ENCODE measurements at places on chromosomes 4 and X.

DNA sequence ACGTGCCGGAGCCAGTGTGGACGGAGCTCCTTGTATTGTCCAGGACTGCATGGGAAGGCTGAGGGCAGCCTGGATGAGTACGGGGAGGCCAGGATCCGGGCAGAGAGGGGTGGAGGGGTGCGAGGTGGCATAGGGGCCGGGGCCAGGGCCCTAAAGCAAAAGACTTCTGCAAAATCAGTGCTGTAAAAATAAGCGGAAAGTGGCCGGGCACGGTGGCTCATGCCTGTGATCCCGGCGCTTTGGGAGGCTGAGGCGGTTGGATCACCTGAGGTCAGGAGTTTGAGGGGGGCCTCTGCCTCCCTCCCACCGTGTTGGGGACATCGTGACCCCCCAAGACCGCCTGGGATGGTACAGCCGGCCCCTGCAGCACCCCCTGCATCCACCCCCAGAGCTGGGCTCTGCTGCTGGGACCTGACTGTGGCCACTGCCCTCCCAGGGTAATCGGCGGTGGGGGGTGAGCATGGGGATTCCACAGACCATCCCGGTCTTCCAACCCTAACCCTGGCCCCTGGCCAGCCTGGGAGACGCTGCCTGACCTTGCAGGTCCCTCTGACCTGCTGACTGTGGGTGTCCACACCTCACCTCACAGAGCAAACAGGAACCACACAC, 23.4 kb upstream of the PLCXD1 start:
- DNase-seq = no peak

DNA sequence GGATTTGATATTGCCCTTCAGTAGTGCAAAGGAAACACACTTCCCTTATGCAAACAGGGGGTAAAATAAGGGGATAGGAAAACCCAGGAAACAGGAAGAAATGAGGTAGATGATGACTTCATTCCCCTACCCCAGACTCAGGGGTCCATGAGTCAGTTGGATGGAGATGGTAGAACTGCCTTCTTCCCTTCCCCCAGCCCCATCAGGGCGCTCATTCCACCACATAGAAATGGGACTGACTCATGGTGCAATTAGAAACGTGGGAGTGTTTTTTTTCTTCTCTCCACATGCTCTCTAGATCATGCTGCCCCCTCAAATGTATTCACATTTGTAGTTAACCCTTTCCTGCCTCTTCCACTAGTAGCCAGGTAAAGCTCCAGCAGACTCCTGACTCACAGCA, 23.1 kb upstream of the ARMCX2 start:
- DNase-seq = no peak

GRCh38 chr4:169460081-169460480, 152.3 kb downstream of the NEK1 start:
- DNase-seq = no peak

DNA sequence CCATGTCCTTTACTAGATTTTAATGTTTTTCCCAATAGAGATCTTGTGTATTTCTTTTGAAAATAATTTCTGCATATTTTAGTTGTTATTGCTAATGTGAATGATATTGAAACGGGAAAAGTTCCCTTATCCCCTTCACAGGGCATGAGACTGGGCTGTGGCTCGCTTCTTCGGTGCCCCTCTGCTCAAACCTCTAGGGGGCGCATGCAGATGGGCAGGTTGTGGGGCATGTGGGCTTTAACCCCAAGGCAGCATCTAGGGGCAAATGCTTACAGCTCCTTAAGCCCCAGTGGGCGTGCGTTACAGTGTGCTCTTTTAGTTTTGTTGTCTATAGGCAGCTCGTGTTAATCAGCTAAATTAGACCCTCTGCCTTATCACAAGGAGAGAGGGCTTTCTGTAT, 194.7 kb downstream of the OPHN1 start:
- no peak for DNase-seq

DNA sequence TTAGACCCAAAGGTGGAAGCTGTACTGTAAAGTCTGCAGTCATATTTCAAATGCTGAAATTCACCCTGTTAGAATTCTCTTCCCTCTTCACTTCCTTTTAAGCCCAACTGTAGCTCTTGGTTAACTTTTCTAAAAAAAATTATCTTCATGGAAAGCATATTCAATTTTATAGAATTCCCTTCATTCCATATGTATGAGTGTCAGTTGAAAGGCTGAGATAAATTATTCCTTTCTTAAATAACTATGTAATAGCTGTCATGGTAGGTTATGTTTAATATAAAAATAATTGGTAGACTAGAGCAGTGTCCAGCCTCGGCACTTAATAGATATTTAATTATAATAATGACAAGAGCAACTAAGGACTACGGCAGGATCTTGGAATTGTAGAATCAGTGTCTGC, 16.8 kb upstream of the ARSH start:
- DNase-seq = no peak

GRCh38 chr4:109206620-109207019, 95.8 kb downstream of the COL25A1 start:
- no peak for DNase-seq

DNA sequence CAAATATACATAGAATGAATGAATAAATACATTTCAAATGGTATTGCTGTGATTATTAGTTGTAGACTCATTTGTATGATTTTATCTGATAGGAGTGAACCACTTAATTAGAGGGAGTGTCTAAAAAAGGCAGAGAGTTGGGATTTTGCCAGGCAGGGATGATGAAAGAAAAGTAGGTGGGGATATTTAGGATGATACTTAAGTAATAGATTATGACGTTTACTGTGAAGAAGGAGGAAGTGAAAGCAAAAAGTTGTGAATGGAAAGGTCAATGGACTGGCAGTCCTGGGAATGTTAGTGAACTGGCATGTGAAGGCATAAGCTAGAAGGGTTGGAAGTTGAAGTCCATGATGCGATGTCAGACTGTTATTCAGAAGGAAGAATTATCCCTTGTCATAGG, 917.1 kb downstream of the RAPGEF2 start:
- no peak for DNase-seq

GRCh38 chrX:16124201-16124600, 836 bp downstream of the GRPR start:
- DNase-seq = no peak

GRCh38 chr4:128810331-128810870, 901 bp downstream of the JADE1 start:
- DNase-seq = no peak

- DNase-seq = no peak
Observed at GRCh38 chr4:2219233-2219760, 22.6 kb downstream of the HAUS3 start.

DNA sequence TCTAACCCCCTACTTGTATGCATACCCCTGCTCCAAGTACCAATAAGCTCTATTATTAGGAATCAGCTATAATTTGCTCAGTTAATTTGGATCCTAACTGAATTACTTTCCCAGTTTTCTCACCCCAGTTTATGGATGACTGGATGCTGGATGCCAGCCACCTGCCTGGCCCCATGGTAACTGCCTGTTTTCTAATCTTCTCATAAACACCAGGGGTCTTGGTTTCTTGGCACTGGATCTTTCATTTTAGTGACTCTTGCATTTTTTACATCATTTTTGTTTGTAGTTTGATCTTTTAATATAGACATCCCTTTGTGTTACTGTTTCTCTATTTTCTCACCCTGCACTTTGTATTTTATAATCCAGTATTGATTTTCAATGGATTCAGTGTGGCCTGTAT, 246.8 kb downstream of the ADGRL3 start:
- DNase-seq = no peak

DNA sequence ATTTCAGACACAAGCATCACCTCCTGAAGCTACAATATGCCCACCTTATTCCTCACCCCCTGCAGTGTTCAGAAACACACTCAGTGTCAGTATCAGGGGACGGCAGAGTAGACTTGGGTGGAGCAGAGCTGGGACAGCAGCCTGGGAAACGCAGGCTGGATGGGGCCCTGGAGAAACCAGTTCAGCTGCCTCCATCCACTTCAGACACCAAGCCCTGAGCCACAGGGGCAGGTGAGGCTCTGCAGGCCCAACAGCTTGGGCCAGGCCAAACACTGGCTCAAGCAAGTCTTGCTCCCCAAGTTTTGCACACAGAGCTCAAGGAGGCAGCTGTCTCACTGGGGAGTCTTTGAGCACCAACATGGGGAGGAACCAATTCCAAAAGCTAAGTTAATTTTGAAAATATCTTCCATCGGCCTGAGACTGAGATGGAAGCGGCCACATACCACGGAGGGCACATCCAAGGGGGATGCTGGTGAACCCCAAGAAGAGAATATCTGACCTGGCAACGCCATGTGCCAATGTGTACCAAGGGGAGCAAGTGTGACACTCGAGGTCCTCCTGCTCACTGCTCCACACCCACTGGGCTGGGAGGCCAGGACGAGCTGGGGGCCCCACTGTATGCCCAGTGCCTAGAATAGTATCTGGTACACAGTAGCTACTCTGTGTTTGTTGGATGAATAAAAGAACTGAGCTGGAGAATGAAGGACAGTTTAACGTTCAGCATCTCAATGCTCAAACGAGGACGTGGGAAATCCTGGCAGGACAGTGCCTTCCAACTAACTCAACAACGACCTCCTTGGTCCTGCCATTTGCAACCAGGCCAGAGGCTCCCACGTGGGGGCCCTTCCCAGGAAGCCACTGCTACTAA, 45.6 kb downstream of the PPP2R2C start:
- DNase-seq = no peak
